Stimulated activated CD4-positive, alpha-beta T cell treated with anti-CD3 and anti-CD28 coated beads, Interleukin-2, amount 100 ng/mL, for 48 hours (primary cell): ENCODE measurements at places on chromosomes 16 and 17.

DNA sequence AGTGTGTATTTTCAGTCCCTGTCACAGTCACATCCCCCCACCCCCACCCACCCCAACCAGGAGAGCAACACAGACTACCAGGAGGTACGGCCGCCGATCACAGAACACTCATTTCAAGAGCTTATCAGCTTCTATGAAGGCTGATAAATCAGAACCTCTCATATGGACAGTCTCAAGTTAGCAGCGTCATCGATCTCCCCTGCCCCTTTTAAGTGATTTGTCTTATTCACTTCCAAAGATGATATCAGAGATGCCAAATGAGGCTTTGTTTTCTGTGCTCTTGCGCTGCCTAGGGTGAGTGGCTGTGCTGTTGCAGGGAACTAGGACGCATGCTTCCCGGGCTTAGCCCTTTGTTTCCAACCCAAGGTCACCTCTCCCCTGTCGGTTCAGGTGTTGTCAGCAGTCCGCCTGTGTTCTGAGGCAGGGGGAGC is 26.8 kb upstream of the PMFBP1 start:
- DNase-seq: no peak

DNA sequence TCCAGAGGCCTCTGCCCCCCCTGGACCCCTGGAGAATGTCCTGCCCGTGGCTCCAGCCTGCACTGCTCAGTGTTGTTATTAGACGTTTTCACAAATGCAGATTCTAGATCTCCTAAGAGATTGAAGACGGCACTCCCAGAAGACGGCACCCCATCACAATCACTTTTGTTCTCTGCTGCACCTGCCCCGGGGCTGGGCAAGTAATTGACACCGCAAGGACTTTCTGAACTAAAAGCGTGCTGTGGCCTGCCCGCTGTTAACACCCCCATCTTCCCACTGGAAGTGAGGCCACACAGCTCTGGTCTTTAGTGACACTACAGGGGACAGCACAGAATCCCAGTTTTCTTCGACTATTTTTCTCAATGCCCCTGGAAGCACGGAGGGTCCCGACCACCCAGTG is 256.9 kb downstream of the ENGASE start:
- no peak for DNase-seq

- DNase-seq: no peak
These were observed 325.9 kb downstream of the SEC14L1 start for GRCh38 chr17:77466596-77467223.

DNA sequence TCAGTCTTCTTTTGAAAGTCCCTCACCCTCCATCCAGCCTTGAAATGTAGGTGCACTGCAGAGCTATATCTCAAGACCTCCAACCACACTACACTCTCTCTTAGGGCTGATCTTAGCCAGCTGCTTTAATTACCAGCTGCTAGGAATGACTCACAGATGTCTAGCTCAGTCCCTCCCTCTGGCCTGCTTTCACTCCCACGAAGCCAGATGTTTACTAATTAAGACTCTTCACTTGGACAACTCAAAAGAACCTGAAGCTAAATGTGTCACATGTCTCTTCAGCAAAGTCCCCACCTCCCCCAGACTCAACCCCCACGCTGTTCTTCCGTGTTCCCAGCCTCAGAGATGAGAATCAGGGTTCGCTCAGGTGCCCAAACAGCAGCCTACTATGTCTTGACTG is 2.6 kb downstream of the GTF3C1 start:
- no peak for DNase-seq

- no peak for DNase-seq
These were observed 116.3 kb upstream of the MAF start for GRCh38 chr16:79716645-79717332.

- DNase-seq: no peak
These were observed 23.6 kb downstream of the DYNLRB2 start for GRCh38 chr16:80564394-80564793.
